ENCODE measurements at places on chromosomes 7 and 10. TPM values are rescaled to one million over a fixed set of nuclear protein-coding genes. Genes with fewer than 3 reads are reported as not detected.

Gene JAZF1
- 3.6 TPM for total RNA-seq

GRCh38 chr7:81367326-81367931, 402.4 kb downstream of the HGF start:
- no peaks in the 10 kb centered on the region for H3K4me1 ChIP-seq
- no peak overlapping the region for H3K4me3 ChIP-seq
- DNase-seq: no peak
- no peaks in the 10 kb centered on the region for H3K36me3 ChIP-seq
- no peak overlapping the region for H3K27ac ChIP-seq

DNA sequence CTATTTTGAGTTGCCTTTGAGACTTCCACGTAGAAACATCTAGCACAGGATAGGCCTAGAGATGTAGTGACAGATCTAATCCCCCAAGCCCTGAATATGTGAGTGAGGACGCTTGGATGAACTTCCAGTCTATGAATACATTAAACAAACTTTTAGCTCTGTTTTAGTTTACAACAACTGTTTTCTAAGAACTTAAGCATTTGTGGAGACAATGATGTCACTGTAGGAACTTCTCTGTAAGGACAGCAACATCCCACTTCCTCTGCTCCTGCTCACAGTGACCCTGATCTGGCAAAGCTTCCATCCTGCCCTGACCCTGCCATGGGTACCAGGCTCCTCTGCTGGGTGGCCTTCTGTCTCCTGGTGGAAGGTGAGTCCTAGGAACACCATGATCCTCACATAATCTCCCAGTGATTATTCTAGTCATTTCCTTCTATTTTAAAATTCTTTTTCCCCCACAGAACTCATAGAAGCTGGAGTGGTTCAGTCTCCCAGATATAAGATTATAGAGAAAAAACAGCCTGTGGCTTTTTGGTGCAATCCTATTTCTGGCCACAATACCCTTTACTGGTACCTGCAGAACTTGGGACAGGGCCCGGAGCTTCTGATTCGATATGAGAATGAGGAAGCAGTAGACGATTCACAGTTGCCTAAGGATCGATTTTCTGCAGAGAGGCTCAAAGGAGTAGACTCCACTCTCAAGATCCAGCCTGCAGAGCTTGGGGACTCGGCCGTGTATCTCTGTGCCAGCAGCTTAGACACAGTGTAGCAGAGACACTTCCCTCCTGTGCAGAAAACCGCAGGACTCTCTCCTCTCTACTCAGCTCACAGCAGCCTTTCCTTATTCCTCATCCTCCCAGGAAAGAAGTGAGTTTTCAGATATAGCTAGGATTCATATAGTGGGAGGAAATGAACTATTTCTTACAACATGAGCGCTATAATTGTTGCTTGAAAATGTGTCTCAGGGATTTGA, 194.4 kb upstream of the PRSS1 start:
- H3K4me3 ChIP-seq: no peak overlapping the region
- H3K27ac ChIP-seq: no peak overlapping the region
- no peaks in the 10 kb centered on the region for H3K4me1 ChIP-seq
- no peaks in the 10 kb centered on the region for H3K27me3 ChIP-seq
- no peaks in the 10 kb centered on the region for H3K36me3 ChIP-seq

Gene GPR85
- not detected for total RNA-seq

Gene VPS41
- total RNA-seq: 64.5 TPM

- DNase-seq: no peak
- no peaks in the 10 kb centered on the region for H3K27me3 ChIP-seq
Observed at GRCh38 chr10:78389419-78389818, 355.8 kb downstream of the RPS24 start.

Gene PAX4
- total RNA-seq: not detected

DNA sequence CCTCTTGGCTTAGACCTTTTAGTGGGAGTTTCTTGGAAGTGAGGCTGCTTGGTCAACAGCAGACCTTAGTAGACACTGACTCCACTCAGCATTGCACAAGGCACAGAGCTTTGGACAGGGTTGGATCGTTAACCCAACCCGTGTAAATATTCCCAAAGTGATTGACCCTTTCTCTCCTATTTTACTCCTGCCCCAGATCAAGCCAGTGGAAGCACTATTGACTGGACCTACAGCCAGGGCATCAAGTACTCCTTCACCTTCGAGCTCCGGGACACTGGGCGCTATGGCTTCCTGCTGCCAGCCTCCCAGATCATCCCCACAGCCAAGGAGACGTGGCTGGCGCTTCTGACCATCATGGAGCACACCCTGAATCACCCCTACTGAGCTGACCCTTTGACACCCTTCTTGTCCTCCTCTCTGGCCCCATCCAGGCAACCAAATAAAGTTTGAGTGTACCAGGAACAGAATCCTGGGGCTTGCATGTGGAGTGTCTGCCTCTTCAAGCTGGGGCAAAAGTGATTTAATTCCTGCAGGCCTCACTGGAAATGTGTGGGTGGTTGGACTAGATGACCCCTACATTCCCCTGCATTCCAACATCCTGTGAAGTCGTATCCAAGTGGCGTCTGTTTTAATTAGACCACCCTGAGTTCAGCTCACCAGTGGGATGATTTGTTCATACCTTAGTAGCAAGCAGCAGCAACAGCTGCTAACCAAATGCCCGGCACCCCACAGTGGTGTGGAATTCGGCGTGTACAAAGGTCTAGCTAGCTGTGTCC, 7.5 kb downstream of the CPA1 start:
- H3K27me3 ChIP-seq: no peaks in the 10 kb centered on the region
- no peaks in the 10 kb centered on the region for H3K36me3 ChIP-seq
- H3K4me3 ChIP-seq: no peak overlapping the region
- DNase-seq: no peak
- no peak overlapping the region for H3K27ac ChIP-seq

DNA sequence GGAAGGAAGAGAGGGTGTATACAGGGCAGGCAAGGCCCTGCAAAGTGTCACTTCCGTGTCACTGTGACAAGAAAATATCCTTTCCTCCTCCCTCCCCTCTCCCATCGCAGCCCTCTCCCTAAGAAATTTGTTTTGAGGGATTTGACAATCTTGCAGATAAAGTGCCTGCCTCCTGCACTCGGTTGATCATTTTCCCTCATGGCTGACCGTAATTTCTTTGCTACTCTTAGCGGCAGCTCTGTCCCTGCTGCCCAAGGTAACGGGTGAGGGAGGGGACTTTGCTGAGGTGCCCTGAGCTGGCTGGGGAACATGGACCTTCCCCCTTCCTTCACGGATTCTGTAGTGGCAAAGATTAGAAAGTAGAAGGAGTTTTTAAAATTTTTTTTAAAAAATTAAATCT, 179.1 kb downstream of the TCF7L2 start:
- DNase-seq: no peak
- H3K4me1 ChIP-seq: no peaks in the 10 kb centered on the region
- no peaks in the 10 kb centered on the region for H3K36me3 ChIP-seq
- peaks cover 3% of the 10 kb centered on the region for H3K27me3 ChIP-seq

DNA sequence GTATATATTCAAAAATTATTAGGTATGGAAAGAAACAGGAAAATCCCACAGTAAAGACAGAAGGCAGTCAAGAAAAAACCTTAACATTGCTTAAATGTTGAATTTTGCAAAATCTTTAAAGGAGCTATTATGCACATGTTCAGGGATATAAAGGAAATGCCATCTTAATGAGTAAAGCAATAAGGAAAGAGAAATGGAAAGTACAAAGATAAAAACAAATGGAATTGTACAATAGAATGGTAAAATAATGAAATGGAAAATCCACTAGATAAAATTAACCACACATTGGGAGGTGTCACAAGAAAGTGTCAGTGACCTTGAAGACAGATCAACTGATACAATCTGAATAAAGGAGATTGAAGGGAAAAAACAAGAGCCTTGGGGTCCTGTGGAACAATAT, 82.0 kb downstream of the KIF20B start:
- no peak overlapping the region for H3K27ac ChIP-seq
- H3K27me3 ChIP-seq: no peaks in the 10 kb centered on the region
- H3K36me3 ChIP-seq: no peaks in the 10 kb centered on the region
- H3K4me1 ChIP-seq: no peaks in the 10 kb centered on the region
- H3K4me3 ChIP-seq: no peak overlapping the region

DNA sequence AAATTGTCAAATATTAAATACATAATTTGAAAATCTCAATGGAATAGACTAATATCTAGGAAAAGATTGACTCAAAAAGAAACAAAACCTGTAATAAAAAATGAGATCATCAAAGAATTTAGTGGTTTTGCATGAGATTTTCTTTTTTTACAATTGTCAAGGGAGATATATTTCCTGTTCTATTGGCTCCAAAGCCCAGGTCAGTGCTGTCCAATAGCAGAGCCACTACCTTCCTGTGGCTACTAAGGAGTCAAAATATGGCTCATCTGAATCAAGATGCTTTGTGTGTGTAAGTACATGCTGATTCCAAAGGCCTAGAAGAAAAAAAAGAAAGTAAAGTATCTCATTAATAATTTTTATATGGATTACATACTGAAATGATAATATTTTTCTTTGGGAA, 191.9 kb downstream of the C7orf25 start:
- no peak overlapping the region for H3K4me3 ChIP-seq
- no peak for DNase-seq
- no peaks in the 10 kb centered on the region for H3K27me3 ChIP-seq
- no peaks in the 10 kb centered on the region for H3K36me3 ChIP-seq
- H3K4me1 ChIP-seq: no peaks in the 10 kb centered on the region
- no peak overlapping the region for H3K27ac ChIP-seq

Gene TMEM176A
- total RNA-seq: 1.3 TPM

DNA sequence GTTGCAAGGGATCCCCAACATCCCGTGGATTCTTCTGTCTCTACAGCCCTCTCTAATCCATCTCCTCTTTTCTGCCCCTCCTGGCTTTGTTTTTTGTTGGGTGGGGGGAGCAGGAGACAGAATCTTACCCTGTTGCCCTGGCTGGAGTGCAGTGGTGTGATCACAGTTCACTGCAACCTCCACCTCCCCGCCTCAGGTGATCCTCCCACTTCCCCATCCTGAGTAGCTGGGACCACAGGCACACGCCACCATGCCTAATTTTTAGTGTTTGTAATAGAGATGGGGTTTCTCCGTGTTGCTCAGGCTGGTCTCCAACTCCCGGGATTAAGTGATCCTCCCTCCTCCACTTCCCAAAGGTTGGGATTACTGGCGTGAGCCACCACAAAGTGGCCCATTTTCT, 121.8 kb downstream of the MYL10 start:
- H3K4me3 ChIP-seq: no peak overlapping the region
- no peaks in the 10 kb centered on the region for H3K4me1 ChIP-seq
- DNase-seq: no peak
- no peaks in the 10 kb centered on the region for H3K27me3 ChIP-seq
- H3K27ac ChIP-seq: no peak overlapping the region

- DNase-seq: no peak
- no peaks in the 10 kb centered on the region for H3K27me3 ChIP-seq
- no peak overlapping the region for H3K27ac ChIP-seq
- no peaks in the 10 kb centered on the region for H3K36me3 ChIP-seq
- H3K4me1 ChIP-seq: no peaks in the 10 kb centered on the region
Observed at GRCh38 chr10:120749856-120750566, 101.2 kb upstream of the WDR11 start.
